ENCODE measurements at places on chromosomes 1 and 21.

GRCh38 chr1:223033658-223034057 lies 109.4 kb downstream of the TLR5 start:
- no peak for DNase-seq

DNA sequence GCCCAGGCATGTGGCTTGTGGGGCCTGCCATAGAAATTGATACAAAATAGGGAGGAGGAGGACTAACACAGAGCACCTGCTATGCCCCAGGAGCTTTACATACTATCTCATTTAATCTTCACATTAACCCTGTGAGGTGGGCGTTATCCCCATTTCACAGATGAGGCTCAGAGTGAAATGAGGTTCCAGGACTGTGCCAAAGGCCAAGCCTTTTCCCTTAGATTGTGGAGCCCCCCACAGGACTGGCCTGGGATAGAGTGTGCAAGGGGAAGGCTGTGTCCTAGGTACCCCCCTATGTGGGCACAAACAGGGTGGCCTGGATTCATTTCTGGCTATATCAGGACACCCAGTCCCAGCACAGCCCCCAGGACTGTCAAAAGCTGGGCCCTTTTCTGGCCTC lies 2.2 kb upstream of the DDOST start:
- DNase-seq = no peak

- DNase-seq = no peak
Observed at GRCh38 chr21:32951041-32951440, 74.7 kb upstream of the OLIG2 start.

GRCh38 chr1:190578017-190578416 lies 100.4 kb upstream of the BRINP3 start:
- no peak for DNase-seq

DNA sequence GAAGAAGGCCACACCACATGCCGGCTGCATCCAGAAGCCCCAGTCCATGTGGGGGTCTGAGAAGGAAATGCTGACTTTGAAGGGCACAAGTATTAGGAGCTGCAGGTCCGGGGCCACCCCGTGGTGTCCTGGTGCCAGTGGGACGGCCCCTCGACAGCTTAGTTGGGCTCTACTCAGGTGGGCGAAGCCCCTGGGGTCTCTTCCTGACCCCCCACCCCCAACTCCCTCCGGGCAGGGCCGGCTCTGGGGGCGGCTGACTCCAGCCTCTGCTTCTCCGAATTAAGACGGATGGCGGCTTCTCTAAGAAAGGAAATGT lies 62.1 kb upstream of the TTC34 start:
- DNase-seq = no peak

- no peak for DNase-seq
Observed at GRCh38 chr1:56459260-56459659, 120.1 kb downstream of the PLPP3 start.

- no peak for DNase-seq
Observed at GRCh38 chr1:98388441-98388840, 273.1 kb upstream of the SNX7 start.

DNA sequence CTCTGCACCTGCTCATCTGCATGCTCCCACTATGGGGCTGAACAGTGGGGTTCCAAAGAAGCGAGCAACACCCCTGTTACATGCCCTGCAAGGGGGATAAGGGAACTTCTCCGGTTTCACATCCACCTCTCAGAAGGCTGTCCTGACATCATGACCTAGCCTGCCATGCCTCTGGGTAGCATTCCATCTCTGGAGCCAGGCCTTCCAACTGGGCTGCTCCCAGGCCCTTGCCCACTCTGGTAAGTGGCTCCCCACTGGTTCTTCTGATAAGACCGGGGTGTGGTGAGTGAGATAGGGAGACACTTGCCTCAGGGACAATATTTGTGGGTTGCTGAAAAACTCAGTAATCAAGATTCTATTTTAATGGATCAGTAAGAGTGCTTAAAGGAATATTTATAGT lies 57.8 kb downstream of the KCNJ15 start:
- DNase-seq = no peak

DNA sequence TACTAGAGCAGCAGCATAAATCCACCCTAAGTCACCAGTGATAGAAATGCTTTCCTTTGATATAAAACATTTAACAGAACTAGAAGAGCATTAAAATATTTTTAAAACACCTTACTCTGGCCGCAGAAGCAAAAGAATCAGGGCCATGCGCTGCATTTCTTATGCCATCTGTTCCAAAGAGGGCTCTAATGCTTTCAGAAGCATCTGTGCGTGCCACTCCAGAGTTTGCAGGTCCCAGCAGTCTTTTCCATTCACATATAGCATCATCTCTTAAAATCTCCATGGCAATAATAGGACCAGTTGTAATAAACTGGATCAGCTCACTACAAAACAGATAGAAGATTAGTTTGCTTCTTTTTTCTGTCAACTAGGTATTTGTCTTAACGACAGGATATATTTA lies 69.2 kb downstream of the NME7 start:
- no peak for DNase-seq

DNA sequence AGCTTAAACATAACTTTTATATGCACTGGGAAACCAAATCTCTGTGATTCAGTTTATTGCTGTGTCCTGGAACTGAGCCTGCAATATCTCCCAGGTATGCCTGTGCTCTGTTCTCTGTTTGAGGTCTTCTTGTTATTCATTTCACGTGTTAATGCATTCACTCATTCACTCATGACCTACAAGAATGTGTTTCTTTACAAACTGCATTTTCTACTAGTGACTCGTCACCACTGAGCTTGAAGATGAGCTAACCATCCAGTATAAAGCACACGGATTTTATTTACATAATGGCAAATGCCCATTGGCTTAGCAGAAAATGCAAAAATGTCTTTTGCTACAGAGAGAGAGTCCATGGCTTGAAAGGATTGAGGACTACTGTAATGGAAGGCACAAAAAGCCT lies 75.0 kb upstream of the DUSP10 start:
- no peak for DNase-seq

DNA sequence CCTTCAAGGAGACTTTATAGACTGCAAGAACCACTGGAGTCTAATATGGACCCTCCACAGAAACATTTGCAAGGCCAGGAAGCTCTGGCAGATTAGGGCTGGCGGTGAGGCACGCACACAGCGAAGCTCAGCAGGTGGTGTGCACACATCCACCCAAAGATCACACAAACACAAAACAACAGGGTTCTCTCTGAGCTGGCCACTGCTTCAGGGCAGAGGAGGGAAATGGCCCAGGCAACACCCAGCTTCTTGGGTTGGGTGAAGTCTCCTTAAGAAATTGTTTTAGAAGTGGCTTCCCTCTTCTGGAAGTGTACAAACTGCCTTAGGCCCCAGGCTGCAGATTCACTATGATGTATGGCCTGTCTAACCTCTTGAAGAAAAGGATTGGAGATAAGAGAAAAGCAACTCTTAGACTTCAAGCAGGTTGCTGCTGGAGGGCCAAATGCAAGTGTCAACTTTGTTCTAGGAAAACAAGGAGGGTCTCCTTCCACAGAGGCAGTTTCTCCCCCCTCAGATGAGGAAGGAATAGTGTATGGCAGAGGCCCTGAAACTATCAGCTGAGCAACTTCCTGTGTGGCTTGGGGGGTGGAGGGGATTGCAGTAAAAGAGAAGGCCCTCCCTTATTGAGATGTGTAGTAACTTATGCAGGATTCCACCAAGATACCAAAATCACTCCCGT lies 2.0 kb downstream of the RCSD1 start:
- DNase-seq = no peak

DNA sequence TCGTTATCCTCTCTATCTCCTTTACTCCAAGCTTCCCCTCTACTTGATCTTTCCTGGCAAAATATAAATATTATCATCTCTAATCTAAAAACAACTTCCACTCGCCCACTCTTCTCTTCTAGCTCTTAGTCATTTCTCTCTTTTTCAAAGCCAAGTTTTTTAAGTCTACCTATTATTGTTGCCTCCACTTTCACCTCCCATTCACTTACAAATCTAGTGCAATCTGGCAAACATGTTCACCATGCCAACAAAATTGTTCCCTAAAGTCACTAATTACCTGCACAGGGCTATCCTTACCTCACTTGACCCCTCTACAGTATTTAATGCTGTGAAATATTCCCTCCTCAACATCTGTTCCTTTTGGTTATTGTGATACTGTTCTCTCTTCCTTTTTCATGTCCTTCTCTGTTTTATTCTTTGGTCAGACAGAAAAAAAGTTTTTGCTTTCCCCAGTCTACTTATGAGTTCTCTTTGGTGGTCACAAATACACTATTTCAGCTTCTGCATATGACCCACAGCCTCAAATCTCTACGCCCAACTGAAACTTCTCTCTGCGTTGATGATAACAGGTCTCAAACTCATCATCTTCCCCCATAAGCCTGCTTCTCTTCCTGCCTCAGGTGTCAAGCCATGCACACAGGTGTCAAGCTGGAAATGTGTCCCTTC lies 31.9 kb upstream of the RAP1A start:
- DNase-seq = no peak

GRCh38 chr1:168470901-168471431 lies 72.8 kb downstream of the XCL2 start:
- DNase-seq = no peak

- no peak for DNase-seq
Observed at GRCh38 chr1:89286549-89287180, 14.0 kb upstream of the GBP5 start.

DNA sequence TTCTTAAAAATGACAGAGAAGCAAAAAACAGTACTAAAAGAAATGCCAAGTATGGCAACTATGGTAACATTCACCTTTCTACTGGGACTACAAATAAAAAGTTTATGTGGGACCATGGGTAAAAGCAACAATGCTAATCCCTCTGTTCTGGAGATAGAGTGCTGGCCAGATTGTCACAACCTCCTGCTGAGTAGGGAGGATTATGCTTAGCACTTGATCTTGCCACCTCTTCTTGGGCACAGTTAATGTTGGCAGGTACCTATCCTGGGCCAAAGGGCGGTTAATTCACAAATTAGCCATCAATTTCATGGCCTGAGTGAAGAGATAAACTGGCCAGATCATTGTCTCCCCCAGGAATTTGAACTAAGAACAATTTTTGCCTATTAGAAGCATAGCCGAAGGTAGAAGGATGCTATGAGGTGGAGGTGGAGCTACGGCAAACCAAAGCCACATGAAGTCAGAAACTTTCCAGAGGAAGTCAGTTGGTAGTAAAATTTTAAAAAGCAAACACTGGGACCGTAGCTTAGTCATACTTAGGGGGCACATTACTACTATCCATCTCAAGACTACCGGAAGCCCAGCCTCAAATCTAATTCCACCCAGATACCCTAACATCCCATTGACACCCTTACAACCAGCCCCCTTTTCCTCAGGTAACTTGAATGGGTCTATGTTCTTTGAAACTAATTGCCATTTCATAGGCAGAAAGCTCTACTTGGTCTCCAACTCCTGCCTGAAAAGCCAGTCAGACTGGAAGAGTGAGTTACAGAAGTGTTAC lies 2.7 kb downstream of the SCYL3 start:
- DNase-seq = peak; percentile 89

GRCh38 chr1:15186846-15187151 lies 33.3 kb downstream of the TMEM51 start:
- no peak for DNase-seq

DNA sequence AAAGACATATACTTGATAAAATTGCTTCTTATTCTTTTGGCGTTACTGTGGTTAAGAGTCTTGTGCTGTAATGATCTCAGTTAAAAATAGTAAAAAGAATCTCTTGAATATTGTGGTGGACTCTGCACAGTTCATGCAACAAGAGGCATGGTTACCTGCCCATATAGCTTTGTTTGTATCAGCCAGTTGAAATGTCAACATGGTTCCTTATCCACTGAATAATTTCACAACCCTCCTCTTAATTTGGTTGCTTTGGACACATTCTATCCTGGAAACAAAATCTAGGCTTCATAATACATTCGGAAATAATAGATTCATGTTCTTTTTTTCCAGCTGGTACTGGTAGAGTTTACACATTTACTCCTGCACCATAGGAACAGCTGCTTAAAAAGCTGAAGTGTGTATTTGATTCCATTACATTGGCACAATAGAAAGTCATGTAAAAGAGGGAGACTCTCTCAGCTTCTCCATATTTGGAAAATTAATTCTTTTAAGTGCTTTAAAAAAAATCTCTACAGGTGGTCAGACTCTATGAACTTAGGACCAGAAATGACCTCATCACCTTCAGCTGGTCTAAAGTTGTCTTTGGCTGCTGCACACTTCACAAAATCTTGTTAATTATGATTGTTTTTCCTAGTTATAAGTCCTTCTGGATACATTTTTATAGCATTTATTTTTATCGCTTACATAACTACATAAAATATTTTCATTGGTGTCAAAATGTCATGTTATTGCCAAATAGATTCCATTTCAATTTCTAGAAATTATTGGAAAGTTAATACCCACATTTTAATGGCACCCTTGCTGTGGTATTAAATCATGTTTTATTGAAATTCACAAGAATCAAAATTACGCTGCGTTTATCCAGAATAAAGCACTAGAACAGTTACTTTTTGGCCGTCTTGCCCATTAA lies 100.2 kb downstream of the LTN1 start:
- DNase-seq = no peak

- DNase-seq = no peak
Observed at GRCh38 chr1:1292851-1293250, 12.6 kb downstream of the SCNN1D start.

- no peak for DNase-seq
Observed at GRCh38 chr1:197736685-197737084, 38.6 kb downstream of the DENND1B start.

- peak; percentile 82 for DNase-seq
Observed at GRCh38 chr1:79373481-79374125, 367.1 kb upstream of the ADGRL4 start.

DNA sequence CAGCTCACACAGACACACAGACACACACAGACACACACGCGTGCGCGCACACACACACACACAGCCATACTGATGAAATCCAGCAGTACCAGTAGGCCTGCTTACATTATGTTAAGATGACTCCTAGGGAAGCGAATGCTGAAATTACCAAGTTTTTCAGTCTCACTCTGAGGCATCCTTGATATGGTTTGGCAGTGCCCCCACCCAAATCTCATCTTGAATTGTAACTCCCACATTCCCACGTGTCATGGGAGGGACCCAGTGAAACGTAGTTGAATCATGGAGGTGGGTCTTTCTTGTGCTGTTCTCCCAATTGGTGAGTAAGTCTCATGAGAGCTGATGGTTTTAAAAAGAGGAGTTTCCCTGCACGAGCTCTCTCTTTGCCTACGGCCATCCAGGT lies 64.1 kb downstream of the TIAM1 start:
- no peak for DNase-seq

- no peak for DNase-seq
Observed at GRCh38 chr1:170537798-170538503, 6.0 kb downstream of the GORAB start.

DNA sequence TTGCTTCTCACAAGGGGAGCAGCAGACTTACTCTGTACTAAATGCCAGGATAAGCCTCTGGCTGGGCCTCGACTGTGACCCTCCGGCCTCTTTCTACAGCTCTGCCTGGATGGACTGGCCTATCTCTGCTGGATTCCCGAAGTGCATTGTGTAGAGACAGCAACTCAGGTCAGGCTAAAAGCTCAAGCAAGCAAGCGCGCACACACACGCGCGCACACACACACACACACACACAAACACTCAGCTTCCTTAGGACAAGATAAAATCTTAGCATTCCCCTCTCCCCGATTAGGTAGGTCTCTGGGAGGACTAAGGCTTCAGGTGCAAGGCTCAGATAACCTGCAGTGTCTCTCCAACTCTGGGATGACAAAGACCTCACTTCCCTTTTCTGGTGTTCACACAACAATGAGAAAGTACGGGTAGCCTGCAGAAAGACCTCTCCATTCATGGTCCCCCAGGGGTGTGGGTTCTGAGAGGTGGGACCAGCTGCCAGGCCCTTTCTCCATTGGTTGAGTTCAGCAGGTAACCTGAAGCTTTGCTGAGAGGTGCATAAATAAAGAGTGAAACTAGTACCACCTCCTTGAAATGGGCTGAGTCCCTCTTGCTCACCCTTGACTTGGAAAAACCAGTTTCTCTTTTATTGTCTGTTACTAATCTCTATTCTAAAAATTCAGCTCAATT lies 155.1 kb upstream of the CAMK1G start:
- no peak for DNase-seq

All from LNCaP clone FGC (cell line).